ENCODE measurements at places on chromosomes 5 and 9.

GRCh38 chr9:98502311-98502975 lies 206.3 kb downstream of the GABBR2 start:
- DNase-seq: no peak

DNA sequence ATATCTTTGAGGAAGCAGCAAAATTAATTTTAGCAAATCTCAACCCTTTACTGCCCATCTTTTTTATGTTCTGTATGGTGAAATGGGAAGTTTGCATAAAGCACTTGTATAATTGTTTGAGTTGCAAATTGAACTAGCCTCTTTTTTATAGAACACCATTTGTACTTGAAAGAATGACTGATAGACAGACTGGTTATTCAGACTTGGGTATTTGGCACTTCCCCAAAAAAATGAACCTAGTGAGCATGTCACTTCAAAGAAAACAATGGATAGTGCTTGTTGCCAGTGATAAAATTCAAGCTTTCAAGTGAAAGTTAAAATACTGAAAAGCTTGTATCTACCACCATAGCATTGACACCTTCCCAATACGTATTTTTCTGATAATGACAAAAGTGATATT lies 115.8 kb downstream of the ERCC6L2 start:
- DNase-seq: no peak

DNA sequence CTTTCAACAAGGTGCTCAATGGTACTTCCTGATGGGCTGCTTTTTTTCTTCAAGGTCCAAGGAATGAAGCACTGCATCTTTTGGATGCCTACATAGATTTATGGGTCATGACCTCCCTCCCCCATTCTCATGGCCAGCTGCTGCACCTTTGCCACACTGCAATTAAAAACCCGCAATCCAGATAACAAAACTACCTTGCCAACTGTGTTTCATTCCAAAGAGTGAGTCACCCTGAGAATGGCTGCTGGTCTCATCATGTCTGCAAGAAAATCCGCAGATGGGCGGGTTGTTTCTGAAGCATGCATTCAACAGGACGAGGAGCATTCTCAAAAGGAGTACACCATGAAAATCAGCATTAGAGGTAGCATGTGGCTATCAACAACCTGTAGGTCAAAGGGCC lies 139.8 kb downstream of the ELAVL2 start:
- DNase-seq: no peak

DNA sequence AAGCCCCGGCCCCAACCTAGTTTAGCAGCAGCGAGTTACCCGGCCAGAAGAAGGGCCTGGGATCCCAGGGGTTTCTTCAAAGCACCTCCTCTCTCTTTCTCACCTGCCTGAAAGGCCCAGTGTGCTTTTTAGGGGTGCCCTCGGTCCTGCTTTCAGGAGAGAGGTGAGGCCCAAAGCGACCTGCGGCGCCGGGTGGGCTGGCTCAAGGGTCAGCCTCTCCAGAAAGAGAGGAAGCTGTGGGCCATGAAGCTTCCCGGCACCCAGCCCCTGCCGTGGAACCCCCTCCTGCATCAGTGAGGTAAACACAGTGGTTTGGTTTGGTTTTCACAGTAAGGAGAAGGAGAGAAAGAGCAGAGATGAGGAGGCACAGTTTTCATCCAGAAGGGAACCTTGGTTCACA lies 4.3 kb downstream of the FOXB2 start:
- DNase-seq: no peak

GRCh38 chr5:152838241-152838786 lies 433.2 kb upstream of the NMUR2 start:
- no peak for DNase-seq

GRCh38 chr9:72006501-72006900 lies 53.9 kb downstream of the C9orf57 start:
- DNase-seq: no peak

DNA sequence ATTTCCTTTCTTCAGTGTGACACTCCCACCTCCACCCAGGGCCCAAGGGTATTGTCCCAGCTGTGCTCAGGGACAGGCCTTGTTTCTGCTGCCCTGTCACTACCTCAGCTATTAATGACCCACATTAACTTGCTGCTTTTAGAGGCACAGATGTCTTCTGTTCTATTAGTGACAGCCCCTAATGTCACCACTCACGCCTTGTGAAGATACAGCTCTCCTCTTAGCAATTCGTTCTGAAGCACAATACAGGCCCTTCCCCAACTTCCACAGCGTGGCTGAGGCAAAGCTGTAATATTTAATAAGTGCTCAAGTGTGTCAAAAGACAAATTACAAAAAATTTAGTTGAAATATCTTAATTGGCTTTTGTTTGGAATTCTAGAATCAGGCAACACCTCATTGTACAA lies 44.7 kb upstream of the HMGCS1 start:
- no peak for DNase-seq

DNA sequence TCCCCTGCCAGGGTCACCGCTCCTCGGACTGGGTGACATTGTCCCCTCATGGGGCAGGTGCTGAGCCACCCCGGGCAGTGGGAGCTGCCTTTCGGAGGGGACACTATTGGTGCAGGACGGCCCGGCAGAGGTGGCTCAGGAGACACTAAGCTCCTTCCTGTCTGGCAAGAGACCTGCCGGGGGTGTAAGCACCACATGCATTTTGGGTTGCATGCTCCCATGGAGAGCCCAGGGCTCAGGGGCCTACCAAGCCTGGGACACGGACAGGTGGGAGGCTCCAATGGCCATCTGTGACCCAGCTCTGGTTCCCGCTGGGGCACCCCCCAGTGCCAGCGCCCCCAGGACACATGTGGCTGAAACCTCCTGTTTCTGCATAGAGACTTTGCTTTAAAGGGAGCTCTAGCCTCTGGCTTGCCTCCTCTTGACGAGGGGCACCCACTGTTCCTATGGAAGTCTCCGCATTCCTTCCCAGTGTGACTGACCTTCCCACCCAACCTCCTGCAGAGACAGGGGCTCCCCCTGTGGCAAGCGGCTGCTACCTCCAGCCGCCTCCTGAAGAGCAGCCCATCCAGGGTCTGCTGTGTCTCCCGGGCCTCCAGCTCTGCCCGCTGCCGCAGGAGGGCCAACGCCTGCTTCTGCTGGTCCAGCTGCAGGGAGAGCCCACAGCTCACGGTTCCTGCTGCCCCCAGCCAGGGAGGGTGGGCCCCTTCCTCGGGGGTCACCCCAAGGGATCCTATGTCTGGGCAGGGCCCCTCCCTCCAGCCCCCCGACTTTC lies 28.1 kb downstream of the CCDC187 start:
- no peak for DNase-seq

- DNase-seq: no peak
Measured at GRCh38 chr5:161507591-161507990, 38.9 kb downstream of the GABRB2 start.

DNA sequence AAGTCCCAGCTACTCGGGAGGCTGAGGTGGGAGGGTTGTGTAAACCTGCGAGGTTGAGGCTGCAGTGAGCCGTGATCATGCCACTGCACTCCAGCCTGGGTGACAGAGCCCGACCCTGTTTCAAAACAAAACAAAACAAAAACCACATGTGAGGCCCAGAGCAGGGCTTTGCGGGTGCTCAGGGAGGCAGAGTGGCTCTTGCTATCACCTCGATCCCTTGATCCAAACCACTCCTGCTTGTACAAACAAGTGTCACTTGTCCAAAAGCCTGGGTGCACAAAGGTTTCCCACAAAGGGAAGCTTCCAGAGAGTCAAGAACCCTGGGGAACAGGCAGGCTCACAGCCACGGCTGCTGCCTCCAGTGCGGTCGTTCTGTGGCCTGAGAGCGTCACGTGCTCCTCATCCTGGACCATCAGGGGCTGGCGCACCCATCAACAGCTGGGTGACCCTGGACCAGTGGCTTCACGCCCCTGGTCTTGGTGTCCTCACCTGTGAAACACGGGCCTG lies 162.7 kb downstream of the C9orf50 start:
- peak; percentile 46 for DNase-seq

- DNase-seq: no peak
Measured at GRCh38 chr5:133267601-133268000, 215.8 kb downstream of the HSPA4 start.

GRCh38 chr5:59615272-59615671 lies 278.3 kb downstream of the PDE4D start:
- DNase-seq: no peak

- DNase-seq: no peak
Measured at GRCh38 chr5:54136516-54137440, 173.6 kb downstream of the ARL15 start.

GRCh38 chr5:116532762-116533525 lies 41.7 kb downstream of the SEMA6A start:
- DNase-seq: no peak

GRCh38 chr9:95157481-95158151 lies 159.9 kb downstream of the FANCC start:
- peak; percentile 56 for DNase-seq

DNA sequence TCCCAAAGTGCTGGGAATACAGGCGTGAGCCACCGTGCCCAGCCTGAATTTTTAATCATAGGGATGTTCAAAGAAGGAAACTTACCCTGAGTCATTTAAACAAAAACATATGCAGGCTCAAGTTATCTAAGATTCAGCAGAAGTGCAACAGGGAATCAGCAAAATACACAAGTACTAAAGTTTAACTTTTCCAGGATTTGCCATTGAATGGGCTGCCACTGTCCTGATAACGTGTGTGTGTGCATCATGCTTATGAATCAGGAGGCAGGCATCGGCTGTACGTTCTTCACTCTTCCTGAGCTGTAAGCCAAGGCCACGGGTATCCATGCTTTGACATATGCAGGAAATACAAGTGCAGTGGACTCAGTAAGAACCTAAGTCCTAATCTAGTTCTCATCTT lies 48.8 kb upstream of the FST start:
- DNase-seq: no peak

GRCh38 chr5:10663489-10664179 lies 97.4 kb downstream of the DAP start:
- DNase-seq: no peak

DNA sequence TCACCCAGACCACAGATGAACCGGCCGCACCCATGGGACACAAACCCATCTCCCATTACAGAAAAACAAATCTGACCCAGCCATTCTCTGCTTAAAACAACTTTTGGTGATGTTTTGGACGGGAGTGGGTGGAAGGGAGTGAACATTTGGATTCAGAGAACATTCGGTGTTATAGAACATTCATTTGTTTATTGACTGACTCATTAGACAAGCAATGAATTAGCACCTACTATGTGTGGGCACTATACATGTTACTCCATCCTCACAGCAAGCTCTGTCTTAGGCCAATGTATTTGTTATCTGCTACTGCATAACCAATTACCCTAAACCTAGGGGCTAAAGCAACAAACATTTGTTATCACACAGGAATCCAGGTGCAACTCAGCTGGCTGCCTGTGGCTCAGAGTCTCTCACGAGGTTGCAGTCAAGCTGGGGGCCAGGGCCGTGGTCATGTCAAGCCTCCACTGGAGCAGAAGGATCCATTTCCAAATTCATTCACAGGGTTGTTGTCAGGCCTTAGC lies 5.1 kb upstream of the ERGIC1 start:
- DNase-seq: no peak

DNA sequence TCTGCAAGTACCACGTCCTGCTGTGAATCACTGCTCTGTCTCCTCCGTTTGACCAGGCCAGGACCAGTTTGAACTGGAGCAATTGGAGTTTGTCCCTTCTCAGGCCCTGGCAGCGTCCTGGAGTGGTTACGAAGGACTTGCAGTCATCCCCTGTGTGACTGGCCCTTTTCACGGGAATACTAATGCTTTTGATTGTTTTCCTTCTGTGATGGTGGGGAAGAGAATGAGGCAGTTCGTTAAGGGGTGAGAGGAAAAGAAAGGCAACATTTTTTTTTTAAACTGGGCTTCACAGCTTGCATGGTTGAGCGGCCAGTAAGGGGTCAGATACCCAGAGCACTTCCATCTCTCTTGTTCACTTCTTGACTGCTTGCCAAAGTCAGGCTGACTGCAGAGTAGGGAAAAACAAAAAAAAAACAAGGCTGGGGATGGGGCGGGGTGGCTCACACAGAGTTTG lies 153.5 kb upstream of the STK32A start:
- no peak for DNase-seq

DNA sequence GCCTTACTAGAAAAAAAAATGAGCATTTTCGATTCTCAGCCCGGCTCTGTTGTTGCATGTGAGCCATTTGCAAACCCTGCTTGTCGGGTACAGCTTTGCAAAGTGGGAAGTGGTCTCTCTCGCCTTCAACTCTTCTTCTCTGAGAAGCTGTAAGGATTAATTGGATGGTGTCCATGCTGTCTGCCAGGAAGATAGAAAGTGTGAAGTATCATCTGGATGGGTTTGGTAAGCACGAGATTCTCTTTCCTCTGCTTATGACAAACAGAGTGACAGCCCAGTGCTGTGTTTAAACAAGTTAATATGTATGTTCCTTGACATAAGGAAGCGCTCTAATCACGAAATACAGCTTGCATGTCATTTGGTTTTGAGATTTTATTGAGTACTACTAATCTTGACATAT lies 109.1 kb upstream of the SPATA31D4 start:
- no peak for DNase-seq

- no peak for DNase-seq
Measured at GRCh38 chr9:38343552-38343951, 49.0 kb upstream of the ALDH1B1 start.

DNA sequence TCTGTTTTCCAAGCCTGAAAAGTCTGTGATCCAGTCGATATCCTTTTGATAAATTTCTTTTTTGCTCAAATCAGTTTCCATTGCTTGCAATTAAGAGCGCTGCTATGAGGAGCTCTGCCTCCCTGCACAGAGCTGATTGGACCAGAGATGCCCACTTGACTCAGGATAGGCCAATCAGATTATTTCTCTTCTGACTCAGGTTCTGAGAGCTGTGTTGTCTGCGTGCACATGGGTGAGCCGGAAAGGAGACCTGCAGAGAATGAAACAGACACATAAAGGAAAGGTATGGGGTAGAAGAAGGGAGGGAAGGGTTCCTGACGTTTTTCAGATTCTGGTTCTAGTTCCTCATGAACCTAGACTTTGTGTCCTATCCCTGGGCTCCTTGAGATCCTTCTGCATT lies 15.8 kb upstream of the FABP6 start:
- no peak for DNase-seq

- peak; percentile 33 for DNase-seq
Measured at GRCh38 chr5:36734422-36734821, 128.0 kb downstream of the SLC1A3 start.

- no peak for DNase-seq
Measured at GRCh38 chr5:149261246-149261645, 10.4 kb upstream of the AFAP1L1 start.

- no peak for DNase-seq
Measured at GRCh38 chr5:94388773-94389514, 229.5 kb downstream of the KIAA0825 start.

DNA sequence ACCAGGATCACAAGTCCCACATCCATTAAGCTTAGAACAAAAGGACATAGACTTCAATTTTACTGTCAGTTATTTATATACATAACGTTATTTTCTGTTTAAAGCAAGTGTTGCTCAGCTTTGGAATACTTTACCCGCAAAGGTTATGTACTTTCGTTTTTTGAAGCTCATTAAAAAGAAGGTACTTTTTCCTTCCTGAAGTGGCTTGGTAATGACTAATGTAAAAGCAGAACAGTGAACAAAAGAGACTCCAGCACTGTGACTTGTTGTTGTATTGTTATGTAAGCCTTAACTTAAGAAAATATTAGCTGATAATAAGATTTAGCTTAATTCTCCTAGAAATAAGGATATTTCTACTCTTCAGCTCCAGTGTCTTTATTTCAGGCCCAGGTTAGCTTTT lies 97.3 kb upstream of the SLCO6A1 start:
- peak; percentile 11 for DNase-seq

All from KBM-7 (cell line).